ENCODE measurements at places on chromosomes 2 and 18.
A peak's percentile ranks its signal among the peaks of the same experiment; 100 is the strongest.

DNA sequence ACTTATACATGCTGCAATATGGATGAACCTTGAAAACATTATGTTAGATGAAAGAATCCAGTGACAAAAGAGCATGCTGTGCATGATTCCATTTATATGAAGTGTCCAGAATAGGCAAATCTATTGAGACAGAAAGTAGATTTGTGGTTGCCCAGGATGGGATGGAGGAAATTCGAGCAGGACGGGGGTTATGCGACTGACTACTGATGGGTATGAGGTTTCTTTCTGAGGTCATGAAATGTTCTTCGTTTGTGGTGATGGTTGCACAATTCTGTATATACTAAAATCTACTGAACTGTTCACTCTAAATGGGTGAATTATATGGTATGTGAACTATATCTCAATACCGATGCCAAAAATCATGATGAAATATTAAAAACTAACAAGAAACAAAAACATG, 18.9 kb upstream of the MTERF4 start:
- H3K36me3 ChIP-seq, result peaks cover 14% of the 10 kb centered on the region
- H3K27ac ChIP-seq, result no peak overlapping the region
- H3K4me3 ChIP-seq, result no peak overlapping the region
- no peaks in the 10 kb centered on the region for H3K27me3 ChIP-seq
- DNase-seq, result no peak

DNA sequence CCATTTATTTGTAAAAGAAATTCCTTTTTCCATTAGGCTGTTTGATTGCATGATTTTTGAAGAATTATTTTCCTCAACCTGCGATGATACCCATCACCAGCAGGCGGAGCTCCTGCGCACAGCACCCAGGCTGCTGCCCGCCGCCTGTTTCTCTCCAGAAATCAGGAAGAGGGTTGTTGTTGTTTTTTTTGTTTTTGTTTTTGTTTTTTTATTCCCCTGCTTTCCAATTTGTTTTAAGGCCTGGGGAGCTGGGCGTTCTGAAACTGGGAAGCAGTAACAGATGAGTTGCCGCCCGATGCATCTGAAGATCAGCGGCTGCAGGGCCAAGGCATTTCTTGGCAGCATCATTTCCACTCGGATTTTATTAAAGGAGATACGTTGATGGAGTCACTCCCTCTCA, 132.1 kb downstream of the MBP start:
- DNase-seq, result peak; percentile 46
- no peak overlapping the region for H3K4me3 ChIP-seq
- H3K27ac ChIP-seq, result no peak overlapping the region

- no peaks in the 10 kb centered on the region for H3K36me3 ChIP-seq
- H3K4me3 ChIP-seq, result no peak overlapping the region
- no peaks in the 10 kb centered on the region for H3K27me3 ChIP-seq
- no peaks in the 10 kb centered on the region for H3K4me1 ChIP-seq
Observed at GRCh38 chr2:4967206-4967605, 725.0 kb upstream of the SOX11 start.

GRCh38 chr2:111046670-111047069, 74.0 kb upstream of the BCL2L11 start:
- peaks cover 11% of the 10 kb centered on the region for H3K27me3 ChIP-seq
- no peak overlapping the region for H3K27ac ChIP-seq
- no peak overlapping the region for H3K4me3 ChIP-seq
- DNase-seq, result no peak
- H3K36me3 ChIP-seq, result no peaks in the 10 kb centered on the region
